Amygdala (tissue), 56 donors: ENCODE measurements at places on chromosomes 6 and 20.

DNA sequence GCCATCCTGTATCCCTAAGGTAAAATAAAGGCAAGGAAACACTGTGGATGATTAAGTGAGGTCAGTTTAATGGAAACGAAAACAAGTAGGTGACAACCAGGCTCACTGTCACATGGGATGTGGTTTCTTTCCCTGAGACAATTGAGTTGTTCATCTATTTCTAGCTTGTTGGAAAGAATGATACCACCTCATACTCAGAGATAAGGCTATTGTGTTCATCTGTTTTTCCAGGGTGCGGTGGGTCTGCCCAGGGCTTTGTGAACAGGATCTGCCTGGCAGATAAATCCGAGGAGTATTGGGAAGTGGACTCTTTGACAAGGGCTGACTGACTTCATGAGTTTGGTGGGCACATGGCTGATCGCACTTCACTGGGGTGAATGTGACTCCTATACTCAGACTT is 80.8 kb upstream of the TIAM2 start:
- no peak for DNase-seq

GRCh38 chr6:99689916-99690685 is 83.5 kb downstream of the PRDM13 start:
- no peak for DNase-seq

DNA sequence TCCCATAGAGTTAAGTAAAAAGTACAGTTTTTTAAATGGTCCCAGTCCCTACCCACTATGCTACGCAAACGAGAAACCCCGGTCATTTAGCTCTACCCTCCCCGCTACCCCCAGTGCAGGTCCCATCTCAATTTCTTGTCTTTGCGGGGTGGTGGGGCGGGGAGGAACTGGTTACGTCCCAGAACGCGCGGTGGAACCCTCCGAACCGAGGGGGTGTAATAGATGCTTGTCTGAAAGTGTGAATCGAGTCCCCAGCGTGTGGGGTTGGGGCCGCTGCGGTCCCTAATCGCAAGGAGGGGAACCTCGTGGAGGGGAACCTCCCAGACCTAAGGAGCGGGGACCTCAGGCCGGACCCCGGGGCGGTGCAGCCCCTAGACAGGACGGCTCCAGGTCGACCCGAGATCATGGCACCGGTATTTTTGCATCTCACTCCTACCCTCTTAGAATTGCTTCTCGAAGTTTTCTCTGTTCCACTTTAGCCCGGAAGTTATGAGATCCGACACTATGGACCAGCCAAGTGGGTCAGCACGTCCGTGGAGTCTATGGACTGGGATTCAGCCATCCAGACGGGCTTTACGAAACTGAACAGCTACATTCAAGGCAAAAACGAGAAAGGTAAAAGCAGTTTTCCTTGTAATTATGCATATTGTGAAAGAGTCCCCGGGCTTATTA is 779 bp downstream of the HEBP2 start:
- no peak for DNase-seq

DNA sequence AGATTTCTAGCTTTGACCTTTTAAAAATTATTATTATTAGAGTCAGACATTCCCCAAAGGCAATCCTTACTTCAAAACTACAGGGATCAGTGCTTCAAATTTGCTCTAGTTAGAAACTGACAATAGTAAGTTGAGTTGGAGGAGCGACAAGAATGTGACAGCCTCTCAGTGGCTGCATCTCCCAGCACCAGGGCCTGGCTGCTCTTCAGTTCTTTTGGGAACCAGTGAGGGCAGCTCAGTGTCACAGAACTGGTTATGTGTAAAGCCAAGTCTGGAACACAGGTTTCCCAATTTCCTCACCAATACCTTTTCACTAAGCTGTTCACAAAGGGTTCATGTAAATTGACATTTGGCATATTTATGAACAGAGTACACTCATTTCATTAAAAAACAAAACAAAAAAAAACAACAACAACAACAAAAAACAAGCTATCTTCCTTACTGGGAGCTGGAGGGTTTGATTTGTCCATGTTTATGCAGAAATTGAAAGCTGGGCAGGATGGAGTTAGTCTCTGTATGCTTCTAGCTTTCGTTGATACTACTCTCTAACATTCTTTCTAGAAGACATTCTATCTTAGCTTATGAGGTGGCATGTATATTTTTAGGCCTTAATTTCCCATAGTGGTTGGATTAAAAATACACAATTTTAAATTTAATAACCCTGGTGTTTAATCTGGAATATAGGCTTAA is 95.0 kb downstream of the SAMD5 start:
- no peak for DNase-seq

- DNase-seq = no peak
Observed at GRCh38 chr20:58538752-58539151, 23.6 kb upstream of the APCDD1L start.

GRCh38 chr20:54938707-54939106 is 463.3 kb downstream of the DOK5 start:
- no peak for DNase-seq

DNA sequence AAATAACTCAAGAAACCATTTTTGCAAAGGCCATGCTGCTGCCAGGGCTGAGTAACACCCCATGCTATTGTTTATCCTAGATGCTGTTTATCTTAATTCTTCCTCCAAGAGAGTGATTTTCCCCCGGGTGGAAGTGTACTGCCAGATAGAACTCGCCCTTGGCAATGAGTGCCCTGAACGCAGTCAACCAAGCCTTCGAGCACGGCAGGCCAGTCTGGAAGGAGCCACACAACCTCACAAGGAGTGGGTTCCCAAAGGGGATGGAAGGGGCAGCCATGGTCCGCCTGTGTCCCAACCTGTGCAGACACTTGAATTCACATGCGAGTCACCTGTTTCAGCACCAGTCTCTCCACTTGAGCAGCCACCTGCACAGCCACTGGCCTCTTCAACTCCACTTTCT is 31.9 kb downstream of the PNPLA1 start:
- no peak for DNase-seq

- no peak for DNase-seq
Observed at GRCh38 chr6:39279539-39279938, 34.7 kb downstream of the KCNK17 start.

GRCh38 chr6:169388395-169389166 is 134.9 kb upstream of the THBS2 start:
- DNase-seq = no peak

GRCh38 chr20:37042986-37043972 is 52.5 kb downstream of the RBL1 start:
- DNase-seq = no peak

GRCh38 chr6:50610562-50610961 is 102.8 kb upstream of the TFAP2D start:
- DNase-seq = no peak

DNA sequence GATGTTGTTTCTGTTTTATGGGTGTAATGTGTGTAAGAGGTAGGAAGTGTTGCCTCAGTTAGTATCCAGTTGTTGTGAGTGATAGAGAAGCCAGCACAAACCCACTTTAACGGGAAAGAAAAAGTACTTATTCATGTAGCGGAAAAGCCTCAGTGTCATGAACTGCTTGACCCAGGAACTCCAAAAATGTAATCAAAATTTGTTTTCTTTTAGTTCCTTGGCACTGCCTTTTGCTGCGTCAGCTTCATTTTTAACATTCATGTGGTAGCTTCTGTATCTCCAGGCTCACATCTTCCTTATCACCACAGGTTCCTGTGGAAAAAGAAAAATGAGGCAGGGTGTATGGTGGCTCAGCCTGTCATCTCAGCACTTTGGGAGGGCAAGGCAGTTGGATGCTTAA is 46.4 kb upstream of the CCDC28A start:
- DNase-seq = no peak
